Activated CD4-positive, alpha-beta T cell treated with anti-CD3 and anti-CD28 coated beads for 1 hour (primary cell): ENCODE measurements at places on chromosomes 16 and 17.

DNA sequence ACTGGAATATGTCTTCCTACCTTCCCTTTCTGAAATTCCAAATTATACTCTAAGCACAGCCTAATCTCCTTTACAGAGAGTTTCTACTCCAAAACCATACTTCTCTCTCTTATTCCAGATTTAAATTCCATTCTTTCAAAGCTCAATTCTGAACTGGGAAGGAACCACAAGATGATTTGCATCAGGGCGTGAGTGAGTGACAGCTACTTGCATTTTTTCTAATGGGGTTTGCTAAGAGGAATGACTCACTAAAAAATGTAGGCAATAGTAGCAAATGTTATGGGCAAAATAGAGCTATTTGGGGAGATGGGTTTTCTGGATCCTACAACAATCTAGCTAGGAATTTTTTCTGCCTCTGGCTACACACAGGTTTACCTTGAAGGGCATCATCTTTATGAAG is 244.6 kb upstream of the PSMD7 start:
- DNase-seq: no peak

DNA sequence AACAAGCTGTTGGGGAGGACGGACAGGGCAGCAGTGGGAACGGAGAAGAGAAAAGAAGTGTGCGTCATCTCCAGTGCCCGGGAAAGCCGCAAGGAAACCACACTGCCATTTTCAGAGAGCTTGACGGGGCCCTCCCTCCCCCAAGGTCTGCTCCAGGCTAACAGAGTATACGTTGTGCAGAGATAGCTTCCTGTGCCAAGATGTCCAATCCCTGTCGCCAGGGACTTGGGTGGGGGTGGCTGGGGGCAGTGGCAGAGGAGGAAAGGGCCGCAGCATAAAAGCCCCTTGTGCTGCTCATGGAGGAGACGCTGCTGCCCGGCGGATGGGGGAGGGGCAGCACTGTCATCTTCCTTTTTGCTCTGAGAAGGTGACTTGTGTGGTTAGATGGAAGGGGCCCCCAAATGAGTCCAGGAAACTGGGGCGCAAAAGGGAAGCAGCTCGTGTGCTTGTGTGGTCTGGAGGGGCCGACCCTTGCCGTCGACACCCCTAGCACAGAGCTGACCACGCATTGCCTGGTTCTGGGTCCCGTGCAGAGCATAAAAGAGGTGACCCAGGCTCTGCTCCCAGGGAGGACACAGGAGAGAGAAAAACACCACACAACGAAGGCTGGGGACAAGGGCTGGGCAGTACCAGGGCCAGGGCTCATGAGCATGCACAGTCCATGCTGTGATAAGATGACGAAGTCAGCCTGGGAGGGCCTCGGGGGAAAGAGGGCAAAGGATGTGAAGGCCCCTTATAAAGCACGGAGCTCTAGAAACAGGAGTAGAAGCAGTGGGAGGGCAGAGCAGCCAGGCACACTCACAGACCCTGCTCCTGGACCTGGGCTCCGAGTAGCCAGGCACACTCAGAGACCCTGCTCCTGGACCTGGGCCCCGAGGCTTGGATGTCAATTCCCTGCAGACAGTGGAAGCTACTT is 372.7 kb downstream of the SLC39A11 start:
- DNase-seq: peak; percentile 13

- no peak for DNase-seq
These were observed 40.9 kb downstream of the SMARCE1 start for GRCh38 chr17:40606548-40607353.

- DNase-seq: peak; percentile 34
These were observed 986 bp downstream of the HAPSTR1 start for GRCh38 chr16:9092282-9092977.

GRCh38 chr17:74235911-74236371 is 22.6 kb downstream of the TTYH2 start:
- no peak for DNase-seq

- DNase-seq: no peak
These were observed 54.8 kb downstream of the RPH3AL start for GRCh38 chr17:297758-298157.

DNA sequence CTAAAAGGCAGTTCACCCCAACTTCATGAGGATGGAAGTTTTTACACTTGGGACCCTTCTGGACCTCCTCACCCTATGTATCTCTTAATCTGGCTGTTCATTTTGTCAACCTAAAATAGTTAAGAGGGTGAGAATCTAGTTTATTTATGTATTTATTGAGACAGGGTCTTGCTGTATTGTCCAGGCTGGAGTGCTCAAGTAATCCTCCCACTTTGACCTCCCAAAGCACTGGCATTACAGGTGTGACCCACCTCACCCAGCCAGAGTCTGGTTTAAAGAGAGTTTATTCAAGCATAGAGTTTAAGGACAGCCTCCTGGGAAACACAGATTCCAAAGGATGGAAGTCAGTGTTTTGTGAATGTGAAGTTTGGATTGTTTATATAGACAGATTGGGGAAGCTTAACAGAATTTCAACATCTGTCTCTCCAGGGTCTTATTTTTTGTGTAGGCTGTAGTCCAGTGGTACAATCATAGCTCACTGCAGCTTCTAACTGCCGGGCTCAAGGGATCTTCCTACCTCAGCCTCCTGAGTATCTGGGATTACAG is 8.0 kb upstream of the APPBP2 start:
- DNase-seq: no peak

DNA sequence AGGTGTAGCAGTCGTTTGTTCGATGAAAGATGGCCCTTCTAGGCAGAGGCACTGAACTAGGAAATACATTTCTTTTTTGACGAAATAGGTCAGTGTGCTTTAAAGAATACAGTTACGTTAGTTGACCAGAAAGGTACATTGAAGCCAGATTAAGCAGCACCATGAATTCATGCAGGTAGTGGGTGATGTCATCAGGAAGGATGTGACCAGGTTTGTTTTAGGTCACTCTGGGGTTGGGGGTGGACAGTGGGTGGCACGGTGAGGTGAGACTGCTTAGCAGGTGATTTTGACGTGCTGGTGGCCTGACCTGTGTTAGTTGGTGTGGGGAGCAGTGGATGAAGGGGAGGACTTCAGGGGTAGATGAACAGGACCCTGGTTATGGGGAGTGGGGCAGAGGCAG is 3.6 kb downstream of the INO80E start:
- DNase-seq: no peak

GRCh38 chr16:58620396-58620795 is 9.2 kb downstream of the CNOT1 start:
- DNase-seq: no peak

- DNase-seq: no peak
These were observed 5.2 kb upstream of the PIPOX start for GRCh38 chr17:29037739-29038084.

DNA sequence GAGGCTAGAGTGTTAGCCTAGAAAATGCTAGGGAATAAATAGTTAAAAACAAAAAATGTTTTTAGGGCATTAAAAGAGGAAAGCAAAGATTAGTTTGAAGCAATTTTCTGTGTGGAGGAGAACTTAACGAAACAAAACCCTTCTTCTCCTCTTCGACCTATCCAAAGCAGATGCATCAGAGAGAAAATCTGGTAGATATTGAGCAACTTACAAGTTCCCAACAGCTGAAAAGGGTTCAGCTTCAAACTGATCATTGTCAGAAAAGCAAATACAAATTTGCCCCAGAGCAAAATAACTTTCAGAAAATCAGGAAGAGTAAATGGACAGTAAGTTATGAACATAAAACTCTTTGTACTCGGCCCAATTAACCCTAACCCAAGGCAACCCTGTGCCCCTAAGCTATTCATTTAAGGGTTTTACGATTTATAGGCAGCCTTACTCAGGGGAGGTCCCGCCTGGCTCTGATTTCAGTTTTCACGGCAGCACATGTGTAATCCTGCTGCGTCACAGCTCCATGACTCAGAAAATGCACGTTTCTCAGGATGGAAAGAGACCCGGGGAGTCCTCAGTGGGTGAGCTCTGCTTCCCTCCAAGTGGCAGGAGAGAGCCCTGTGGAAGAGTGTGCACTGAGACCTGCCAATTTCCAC is 405.7 kb upstream of the SALL1 start:
- DNase-seq: no peak

GRCh38 chr17:57752031-57752905 is 7.2 kb upstream of the CCDC182 start:
- no peak for DNase-seq

GRCh38 chr16:5642436-5642835 is 544.8 kb upstream of the EEF2KMT start:
- no peak for DNase-seq

DNA sequence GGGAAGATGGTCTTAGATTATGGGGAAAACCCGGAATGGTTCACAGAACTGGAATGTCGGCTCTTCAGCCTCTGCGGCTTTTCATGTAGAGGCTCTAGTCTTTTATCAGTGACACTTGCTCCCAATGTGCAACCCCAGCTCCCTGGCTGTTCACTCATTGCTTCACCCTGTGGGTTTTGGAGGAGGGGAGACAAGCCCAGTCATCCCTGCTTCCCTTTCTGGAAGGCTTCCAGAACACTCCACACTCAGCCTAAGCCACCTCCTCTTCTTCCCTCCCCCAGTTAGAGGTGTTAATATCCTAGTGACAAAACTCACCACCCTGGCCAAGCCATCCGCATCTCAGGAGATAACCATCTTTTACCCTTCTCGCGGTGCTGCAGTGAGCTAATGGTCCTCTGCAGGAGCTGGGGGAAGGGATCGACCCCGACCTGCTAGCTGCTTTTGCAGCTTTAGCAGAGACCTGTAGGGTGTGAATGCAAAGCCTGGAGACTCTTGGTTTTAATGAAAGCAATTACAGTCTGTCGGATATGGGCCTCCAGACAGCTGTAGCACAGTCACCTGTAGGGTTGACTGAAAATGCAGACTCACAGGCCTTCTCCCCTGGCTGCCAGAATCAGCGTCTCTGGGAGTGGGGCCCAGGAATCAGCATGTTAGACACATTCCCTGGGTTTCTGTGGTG is 24.3 kb upstream of the LASP1NB start:
- no peak for DNase-seq

GRCh38 chr16:4778050-4778392 is 10.1 kb downstream of the SEPTIN12 start:
- DNase-seq: no peak

GRCh38 chr17:77691216-77692085 is 267.1 kb upstream of the TNRC6C start:
- DNase-seq: no peak

GRCh38 chr16:27801289-27801945 is 251.5 kb downstream of the KATNIP start:
- no peak for DNase-seq

DNA sequence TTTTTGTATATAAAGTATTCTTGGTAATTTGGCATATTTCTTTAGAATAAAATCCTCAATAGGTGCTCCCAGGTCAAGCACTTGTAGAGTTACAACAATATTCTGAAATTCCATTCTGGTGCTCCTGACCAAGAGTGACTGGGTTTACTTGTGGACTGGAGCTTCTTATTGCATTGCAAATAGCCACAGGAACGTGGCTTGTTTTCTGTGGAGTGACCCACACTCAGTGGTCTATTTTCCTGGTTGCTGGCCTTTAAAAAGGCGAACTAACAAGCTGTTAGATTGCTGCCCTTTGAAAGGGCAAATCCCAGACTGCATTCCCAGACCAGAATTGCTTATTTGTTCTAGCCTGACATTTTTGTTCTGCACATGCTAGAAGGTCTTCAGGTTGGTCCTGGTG is 658.8 kb upstream of the GOT2 start:
- no peak for DNase-seq

- no peak for DNase-seq
These were observed 301.9 kb upstream of the KCNJ16 start for GRCh38 chr17:69773081-69773480.

DNA sequence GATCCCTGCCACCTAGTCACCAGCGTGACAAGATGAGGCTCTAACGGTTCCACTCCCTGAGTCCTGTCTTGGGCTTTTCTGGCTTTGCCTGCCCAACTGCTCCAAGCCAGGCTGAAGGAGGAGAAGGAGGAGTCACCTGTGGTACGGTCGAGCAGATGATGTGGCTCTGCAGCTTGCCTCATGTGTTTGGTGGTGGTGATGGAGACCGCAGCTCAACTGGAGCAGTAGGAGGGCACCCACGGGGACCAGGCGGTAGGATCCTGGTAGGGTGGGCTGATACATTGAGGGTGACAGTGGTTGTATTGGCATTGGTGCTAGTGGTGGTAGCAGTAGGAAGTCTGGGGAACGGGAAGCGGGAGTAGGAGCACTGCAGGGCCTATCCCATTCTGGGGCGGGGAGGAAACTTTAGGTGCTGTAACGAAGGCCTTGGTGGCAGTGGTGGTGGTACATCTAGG is 202.8 kb upstream of the WSB1 start:
- DNase-seq: no peak

DNA sequence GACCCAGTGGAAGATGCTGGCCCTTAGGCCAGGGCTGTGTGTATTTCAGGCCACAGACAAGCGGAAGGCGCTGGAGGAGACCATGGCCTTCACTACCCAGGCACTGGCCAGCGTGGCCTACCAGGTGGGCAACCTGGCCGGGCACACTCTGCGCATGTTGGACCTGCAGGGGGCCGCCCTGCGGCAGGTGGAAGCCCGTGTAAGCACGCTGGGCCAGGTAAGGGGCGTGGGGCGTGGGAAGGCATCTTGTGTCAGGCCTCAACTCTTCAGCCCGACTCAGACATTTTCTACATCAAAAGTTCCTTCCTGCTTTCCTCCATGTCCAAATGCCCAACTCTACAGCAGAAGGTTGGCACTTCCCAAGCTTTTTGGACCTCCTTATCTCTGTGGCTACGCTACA is 6.0 kb downstream of the ABI3 start:
- no peak for DNase-seq

DNA sequence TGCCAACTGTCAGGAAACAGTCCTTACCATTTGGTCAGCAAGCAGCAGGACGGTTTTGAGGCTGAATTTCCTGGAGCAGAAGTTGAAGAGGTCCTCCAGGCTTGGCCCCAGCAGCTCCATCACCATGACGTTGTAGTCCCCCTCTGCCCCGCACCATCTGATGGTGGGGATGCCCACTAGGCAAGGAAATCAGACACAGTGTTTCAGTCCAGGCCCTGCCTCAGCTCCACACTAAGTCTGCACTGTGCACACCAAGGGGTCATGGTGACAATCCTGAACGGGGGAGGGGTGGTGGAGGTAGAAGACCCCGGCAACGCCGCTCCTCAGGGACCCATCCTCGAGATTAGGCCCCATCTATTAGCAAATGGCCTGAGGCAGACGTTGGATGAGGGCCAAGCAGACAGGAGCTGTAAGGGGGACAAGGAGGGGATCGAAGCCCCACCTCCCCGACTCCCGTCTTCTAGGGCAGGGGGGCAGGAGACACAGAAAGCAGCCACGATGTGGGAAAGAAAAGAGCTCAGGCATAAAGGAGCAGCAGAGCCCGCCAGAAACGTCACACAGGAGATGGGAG is 18.0 kb downstream of the CSNK1D start:
- DNase-seq: no peak

GRCh38 chr17:78568494-78569115 is 8.6 kb downstream of the DNAH17 start:
- no peak for DNase-seq

DNA sequence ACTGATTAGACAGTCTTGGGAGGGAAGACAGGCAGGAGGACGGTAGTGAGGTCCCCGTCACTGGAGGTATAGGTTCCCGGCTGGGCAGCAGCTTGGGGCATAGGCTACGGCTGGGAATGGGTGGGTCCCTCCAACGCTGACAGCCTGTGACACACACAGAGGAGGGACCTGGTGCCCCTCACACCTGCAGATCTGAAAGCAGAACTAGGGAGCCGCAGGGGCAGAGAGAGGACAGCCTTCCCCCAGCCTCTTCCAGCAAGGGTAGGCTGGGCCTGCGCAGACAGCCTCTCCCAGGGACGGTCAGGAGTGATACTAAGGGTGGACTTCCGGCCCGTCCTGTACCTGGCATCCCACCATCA is 2.0 kb downstream of the P2RX1 start:
- DNase-seq: no peak

GRCh38 chr16:13005721-13006247 is 104.4 kb downstream of the SHISA9 start:
- no peak for DNase-seq
